C1 segment of cervical spinal cord (tissue), 14 donors: ENCODE measurements at places on chromosomes 16 and 17.

DNA sequence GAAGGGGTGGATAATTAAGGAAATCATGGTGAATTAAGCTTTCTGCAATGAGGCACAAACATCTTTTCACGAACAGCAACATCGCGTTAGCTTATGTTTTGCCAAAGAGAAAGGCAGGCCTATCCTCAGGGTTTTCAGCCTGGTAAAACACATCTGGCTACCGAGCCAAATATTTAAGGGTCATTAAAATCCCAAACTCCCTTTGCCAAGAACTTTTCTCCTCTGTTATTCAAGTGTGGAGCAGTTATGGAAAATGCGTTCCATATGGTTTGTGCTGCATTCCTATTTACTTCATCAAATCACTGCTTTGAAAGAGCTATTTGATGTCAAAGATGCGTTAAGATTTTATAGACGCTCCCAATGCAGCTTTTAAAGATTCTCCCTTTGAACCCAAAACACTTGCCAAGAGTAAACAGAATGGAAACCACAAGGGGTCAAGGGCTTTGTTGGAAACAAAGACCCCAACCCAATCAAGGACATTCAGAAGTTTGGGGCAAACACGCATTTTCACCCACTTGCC lies 308.3 kb upstream of the CDH5 start:
- DNase-seq: no peak

GRCh38 chr17:67403065-67403464 lies 26.0 kb downstream of the PITPNC1 start:
- no peak for DNase-seq

DNA sequence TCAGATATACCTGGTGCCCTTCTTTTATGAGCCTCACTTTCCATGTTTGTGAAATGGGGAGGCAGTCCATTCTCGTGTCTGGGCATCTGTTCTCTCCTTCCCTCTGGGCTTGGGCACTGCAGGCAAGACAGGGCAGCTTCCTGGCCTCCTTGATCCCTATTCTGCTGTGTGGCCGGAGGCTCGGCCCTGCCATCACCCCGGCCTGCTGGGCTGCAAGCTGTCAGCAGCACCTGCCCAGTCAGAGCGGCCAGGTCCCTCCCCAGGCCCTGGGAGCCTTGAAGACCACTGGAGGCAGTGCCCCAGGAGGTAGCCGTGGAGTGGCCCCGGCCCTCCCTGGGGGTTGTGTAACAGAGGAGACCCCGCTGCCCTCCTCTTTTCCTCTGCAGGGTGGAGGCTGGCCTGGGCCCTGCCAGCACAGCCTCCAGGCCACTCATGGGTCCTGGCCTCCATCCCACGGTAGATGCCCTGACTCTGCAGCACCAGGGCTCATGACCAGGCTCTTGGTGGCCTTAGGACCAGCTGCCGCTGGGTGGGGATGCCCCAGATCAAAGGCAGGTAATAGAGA lies 9.2 kb downstream of the KCNJ12 start:
- no peak for DNase-seq

- no peak for DNase-seq
Measured at GRCh38 chr16:57563487-57563750, 21.0 kb downstream of the ADGRG5 start.

DNA sequence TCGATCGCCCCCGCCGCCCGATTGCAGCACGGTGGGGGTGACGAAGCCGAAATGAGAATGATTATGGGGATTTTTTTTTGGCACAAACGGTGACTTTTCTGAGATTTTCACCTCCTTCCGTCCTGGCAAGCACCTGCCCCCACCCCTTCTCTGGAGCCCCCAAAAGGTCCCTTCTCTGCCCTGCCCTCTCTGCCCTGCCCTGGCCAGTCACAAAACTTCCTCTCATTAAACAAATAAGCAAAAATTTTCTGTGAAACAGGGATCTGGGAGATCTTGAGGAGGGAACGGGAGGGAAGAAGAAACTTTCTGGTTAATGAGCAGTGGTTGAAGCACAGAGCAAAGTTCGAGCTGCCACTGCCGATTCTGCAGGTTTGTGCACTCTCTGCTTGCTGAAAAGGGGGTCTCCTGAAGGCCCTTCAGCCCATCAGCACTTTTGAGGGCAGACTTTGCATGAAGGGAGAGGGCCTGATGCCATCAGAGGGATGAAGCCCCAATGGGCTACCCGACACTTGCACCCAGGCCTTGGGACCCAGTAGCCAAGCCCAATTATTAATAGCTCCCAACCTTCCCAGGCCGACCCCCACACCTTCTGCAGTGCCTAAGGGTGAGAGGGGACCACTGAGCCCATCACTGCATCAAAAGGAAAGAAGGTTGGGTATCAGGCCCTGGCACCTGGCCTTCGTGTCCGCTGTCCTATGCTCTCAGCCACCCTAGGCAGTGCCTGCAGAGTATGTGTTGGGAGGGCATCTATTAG lies 1.0 kb upstream of the HOXB8 start:
- DNase-seq: no peak

DNA sequence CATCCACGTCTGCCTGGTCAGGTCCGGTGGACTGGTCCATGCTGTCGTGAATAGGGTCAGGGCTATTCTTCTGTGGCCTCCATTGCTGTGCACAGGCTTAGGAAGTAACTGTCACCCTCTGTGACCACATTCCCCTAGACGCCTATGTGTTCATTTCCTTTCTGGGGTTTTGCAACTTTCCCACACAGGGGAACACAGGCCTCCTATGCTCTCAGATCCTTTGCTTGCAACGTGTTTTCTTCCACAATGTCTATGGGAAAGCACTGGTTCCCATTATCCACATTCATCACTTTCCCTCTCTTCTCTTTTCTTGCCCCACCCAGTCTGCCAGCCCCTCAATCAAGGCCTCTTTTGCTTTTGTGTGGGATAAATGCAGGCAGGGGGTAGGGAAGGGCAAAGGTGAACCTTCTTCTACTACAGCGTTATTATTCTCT lies 43.2 kb upstream of the DNAJA2 start:
- DNase-seq: no peak

GRCh38 chr16:84357191-84357651 lies 11.1 kb upstream of the ATP2C2 start:
- DNase-seq: peak; percentile 35

DNA sequence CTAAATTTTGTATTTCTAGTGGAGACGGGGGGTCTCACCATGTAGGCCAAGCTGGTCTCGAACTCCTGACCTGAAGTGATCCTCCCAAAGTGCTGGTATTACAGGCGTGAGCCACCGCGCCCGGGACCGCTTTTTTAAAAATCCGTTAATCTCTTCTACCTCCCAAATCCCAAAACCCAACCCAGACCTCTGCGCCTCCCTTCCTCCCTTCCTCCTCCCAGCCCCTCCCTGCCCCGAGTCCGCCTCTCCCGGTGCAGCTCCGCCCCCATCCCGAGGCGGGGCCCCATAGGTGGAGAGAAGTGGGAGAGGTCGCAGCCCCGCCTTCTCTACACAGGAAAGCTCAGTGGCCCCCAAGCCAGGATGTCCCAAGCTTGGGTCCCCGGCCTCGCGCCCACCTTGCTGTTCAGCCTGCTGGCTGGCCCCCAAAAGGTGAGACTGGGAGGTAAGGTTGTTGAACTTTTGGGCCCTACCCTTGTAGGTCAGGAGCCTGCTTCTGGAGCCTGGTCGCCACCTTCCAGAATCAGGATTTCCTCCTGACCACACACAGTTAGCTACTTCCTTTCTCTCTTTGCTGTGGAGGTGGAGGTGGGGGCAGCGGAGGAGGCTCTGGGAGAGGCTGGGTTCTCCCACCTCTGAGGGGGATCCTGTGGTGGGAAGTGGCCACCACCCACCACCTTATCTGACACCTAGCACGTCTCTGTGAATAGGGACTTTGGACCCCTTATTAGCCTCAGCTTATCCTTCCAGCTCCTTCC lies at the start of gene TMEM92:
Gene TMEM92, plus strand, starts transcription at position 325 of the 755 bp plus-strand sequence. Its CDS starts 36 bp downstream, at position 361.
- no peak for DNase-seq

DNA sequence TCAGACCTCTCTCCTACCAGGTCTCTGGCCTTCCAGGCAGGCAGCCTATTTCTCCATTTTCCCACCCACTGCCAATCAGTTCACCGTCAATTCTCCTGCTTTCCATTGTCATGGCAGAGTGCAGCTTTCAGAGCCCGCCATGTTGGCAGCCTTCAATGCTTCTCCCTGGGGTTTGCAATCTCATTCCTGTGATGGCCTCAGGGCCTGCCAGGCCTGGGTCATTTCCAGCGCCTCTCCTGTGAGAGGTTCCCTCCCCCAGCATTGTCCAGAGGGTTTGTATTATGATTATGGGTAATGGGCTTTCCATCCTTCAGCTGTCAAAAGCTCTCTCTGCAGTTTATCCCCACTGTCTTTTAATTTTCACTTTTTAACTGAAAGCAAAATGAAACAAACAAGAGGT lies 716.6 kb upstream of the CDH8 start:
- no peak for DNase-seq

- DNase-seq: no peak
Measured at GRCh38 chr17:6994666-6995256, 1.1 kb upstream of the ALOX12 start.

GRCh38 chr17:80762076-80762475 lies 217.4 kb downstream of the RPTOR start:
- DNase-seq: no peak

DNA sequence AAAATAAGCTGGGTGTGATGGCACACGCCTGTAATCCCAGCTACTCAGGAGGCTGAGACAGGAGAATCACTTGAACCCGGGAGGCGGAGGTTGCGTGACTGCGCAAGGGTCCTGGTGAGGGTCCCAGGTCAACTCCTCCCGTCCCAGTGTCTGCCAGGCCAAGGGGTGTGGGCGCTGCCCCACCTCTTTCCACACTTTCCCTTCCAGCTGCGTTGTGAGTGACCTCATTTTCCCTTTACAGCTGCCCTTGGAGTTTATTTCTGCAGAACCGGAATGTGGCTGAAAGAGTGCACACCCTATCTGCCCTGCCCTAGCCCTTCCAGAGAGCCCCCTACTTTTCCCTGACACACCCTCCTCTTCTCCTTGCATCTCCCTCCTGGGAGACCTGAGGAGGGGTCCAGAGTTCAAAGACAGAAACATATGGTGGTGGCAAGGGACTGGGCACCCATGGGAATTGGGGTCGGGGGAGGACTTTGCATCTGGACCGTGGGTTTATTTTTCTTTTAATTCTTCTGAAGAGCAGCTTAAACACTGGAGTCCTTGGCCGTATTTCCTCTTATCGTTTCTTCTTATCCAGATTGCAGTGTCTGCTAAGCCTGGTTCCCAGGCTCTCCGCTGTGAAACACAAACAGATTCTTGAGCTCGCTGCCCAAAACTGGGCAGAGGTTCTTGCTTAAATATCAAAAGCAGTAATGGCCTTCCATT lies 20.9 kb downstream of the MRC2 start:
- DNase-seq: no peak

- no peak for DNase-seq
Measured at GRCh38 chr16:18933501-18933900, 7.3 kb upstream of the SMG1 start.

- DNase-seq: no peak
Measured at GRCh38 chr17:19378416-19379360, at the start of gene MAPK7. Gene MAPK7 (plus strand): TSS chr17:19378498. CDS start chr17:19378901, 403 bp downstream.

DNA sequence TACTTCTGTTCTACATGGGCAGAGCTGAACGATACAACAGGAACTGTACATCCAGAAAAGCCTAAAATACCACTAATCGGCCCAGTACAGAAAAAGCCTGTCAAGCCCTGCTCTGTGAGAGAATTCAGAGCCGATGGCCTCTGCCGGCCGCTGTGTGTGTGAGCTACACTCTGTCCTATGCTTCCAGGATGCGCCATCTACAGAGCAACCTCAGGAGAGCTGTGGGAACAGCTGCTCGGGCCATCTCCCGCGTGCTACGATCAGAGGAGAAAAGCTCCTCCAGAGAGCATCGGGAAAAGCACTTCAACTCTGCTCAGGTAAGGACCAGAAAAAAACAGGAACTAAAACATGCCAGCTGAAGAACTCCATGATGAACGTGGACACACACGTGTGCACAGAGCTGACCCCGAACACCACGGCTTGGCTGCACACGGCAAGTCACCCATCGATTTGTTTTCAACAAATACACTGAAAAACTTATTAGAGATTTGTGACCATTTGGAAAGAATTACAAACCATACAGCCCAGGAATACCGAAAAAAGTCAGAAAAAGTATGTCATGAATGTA lies 115.9 kb downstream of the ANKRD11 start:
- no peak for DNase-seq

- no peak for DNase-seq
Measured at GRCh38 chr17:37706446-37706845, 38.4 kb downstream of the HNF1B start.

DNA sequence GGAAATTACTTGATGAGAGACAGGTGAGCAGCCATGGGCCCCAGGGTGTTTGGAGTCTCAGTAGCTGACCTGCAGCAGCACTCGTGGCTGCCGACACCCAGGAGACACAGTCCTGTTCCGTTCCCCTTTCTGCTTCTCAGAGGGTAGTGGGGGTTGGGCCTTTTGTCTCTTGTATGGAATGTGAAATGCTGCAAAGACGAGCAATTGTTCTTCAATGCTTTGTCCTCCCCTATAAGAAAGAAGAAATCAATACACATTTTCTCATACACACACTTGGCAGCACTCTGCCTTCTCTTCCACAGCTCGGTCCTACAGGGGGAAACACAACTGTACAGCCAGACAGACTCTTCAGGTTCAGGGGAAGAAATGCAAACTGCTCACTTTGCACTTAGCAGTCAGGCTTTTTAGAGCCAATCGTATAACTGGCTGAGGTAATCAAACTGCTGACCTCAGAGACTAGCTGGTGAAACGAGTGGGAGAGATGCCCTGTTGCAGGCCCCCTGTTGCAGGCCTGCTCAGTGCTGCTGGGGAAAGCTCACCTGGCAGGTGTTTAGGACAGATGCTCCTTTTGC lies 96.7 kb downstream of the AATF start:
- DNase-seq: no peak

DNA sequence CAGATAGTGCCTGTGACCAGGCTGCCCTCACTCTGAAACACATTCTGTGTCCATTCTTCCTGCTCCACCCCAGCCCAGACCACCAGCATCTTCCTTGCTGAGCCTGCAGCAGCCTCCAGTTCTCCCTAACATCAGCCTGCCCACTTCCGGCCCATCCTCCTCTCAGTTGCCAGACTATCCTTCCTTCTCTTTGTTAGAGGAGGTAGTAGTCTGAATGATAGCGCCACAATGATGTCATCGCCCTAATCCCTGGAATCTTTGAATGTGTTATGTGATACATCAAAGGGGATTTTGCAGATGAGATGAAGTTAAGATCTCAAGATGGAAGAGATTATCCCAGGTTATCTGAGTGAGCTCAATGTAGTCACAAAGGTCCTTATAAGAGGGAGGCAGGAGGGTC lies 3.2 kb upstream of the ZDHHC1 start:
- DNase-seq: no peak

- no peak for DNase-seq
Measured at GRCh38 chr16:13781169-13781564, 138.8 kb upstream of the ERCC4 start.

DNA sequence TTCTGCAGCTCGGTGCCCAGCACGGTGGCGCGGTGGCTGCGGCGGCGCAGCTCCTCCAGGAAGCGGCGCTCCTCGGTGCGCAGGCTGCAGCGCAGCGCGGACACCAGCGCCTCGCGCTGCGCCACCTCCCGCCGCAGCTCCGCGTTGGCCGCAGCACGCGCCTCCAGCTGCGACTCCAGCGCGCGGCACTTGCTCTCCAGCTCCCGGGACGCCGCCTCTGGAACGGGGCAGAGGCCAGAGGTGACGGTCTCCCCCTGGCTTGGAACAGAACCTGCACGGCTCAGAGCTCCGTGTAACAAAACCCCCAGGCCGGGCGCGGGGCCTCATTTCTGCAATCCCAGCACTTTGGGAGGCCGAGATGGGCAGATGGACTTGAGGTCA lies 13.2 kb upstream of the CLUH start:
- DNase-seq: no peak
